ENCODE measurements at places on chromosomes 13 and 19.
A peak's percentile ranks its signal among the peaks of the same experiment; 100 is the strongest.

- DNase-seq: no peak
Measured at GRCh38 chr13:63614874-63615612, 2199.4 kb upstream of the PCDH20 start.

DNA sequence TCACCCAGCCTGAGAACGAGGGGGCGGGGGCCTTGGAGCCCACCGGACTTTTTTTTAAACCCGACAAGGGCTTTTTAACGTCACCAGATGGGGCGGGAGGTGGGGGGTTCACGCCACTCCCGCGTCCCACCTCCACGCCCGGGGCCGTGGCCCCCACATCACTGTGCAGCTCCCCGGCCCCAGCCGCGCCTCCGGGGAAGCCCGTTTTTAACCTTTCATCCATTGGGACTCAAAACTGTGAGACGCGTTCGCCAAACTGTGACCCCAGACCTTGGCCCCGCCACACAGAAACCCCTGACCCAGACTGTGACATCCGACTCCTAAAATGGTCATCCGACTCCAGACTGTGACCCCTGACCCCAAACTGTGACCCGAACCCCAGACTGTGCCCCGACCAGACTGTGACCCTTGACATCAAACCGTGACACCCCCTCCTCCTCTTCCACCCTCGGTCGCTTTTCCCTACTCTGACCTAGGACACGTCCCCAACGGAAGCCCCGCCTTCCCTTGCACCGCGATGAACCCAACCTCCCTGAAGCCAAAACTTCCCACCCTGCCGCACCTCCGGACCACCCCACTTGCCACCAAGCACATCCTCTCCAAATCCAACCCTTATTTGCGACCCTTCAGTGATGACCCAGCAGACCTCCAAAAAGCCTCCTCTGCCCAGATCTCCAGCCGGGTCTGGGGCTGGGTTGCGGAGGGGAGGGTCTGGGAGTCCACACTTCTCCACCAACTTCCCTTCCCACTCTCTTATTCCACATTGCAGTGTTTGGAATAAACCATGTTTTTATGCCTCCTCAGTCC is 1.5 kb upstream of the GRWD1 start:
- peak; percentile 68 for DNase-seq

DNA sequence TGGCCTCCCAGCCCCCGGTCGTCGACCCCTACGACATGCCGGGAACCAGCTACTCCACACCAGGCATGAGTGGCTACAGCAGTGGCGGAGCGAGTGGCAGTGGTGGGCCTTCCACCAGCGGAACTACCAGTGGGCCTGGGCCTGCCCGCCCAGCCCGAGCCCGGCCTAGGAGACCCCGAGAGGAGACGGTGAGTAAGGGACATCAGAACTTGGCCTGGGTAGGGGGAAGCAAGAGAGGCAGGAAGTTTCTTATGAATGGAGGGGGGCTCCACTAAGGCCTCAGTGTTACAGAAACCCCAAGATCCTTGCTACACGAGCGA is 2.9 kb downstream of the FOSB start:
- no peak for DNase-seq

- DNase-seq: no peak
Measured at GRCh38 chr19:51799774-51800472, 5.0 kb downstream of the FPR3 start.

DNA sequence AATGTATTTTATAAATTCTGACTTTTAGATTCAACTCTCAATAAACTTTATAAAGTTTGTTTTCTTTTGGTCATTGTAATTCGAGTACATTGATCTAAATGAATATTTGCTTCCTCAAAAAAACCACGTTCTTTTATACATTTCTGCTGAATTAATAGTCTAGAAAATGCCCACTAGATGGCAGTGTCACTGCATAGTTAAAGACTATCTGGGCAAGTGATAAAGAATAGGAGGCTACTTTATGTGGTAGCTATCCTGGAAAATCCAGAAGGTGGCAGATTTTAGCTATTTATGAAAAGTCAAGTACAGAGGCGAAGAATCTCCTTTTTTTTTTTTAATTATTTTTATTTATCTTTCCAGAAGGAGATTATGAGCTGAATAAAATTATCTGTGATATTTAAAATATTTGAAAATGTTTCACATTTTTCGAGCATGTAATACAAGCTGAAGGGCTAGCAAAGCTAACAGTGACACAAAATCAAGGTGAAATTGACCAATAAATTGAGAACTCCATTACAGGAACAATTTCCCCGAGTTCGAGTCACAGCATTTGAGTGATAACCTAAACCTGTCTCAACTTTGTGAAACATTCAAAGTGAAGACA is 221.8 kb downstream of the OLFM4 start:
- DNase-seq: peak; percentile 85

DNA sequence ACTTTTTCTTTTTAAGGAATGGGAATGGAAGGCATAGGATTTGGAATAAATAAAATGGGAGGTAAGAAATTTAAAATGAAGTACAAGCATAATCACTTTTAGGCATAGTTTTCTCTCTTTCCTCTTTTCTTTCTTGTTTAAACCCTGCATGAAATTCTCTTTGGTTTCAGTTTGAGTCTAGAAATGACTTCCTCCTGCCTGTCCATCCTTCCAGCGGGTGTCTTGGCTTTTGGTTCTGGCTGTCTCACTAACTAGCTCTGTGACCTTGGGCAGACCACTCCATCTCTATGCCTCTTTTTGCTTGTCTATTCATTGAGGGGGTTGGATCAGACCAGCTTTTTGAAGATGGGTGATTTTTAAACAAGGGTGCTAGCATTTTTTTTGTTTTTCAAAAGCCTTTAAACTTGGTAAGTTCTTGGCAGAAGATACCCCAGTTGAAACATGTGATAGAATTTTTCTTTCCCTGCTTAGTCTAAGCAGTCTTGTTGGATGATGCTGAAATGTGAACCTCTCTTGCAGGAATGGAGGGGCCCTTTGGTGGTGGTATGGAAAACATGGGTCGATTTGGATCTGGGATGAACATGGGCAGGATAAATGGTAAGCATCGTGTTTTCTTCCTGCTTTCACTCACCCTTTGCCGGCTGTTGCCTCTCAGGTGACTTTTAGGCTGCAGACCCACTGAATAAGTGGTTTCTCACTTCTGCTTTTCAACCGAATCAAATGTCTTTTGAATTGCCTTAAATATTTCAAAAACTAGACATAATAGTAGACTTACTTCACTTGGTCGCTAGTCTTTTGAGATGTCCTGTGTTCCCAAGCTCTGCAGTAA is 28.6 kb downstream of the PRAM1 start:
- no peak for DNase-seq

GRCh38 chr19:6020166-6020882 is 42.4 kb upstream of the RANBP3 start:
- DNase-seq: peak; percentile 92

DNA sequence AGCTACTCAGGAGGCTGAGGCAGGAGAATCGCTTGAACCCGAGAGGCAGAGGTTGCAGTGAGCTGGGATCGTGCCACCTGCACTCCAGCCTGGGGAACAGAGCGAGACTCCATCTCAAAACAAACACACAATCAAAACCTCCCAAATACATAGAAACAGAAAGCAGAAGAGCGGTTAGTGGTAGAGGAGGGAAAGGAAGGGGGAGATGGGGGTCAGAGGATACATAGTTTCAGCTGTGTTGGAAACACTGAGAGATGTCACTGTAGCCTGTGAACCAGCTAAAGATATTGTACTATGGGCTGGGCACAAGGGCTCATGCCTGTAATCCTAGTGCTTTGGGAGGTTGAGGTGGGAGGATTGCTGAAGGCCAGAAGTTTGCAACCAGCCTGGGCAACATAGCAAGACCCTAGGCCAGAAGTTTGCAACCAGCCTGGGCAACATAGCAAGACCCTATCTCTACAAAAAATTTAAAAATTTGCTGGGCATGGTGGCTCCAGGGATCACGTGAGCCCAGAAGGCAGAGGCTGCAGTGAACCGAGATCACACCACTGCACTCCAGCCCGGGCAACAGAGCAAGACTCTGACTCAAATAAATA is 49.9 kb downstream of the GNG7 start:
- DNase-seq: no peak

- peak; percentile 43 for DNase-seq
Measured at GRCh38 chr19:41330481-41330880, 20.5 kb downstream of the CCDC97 start.

DNA sequence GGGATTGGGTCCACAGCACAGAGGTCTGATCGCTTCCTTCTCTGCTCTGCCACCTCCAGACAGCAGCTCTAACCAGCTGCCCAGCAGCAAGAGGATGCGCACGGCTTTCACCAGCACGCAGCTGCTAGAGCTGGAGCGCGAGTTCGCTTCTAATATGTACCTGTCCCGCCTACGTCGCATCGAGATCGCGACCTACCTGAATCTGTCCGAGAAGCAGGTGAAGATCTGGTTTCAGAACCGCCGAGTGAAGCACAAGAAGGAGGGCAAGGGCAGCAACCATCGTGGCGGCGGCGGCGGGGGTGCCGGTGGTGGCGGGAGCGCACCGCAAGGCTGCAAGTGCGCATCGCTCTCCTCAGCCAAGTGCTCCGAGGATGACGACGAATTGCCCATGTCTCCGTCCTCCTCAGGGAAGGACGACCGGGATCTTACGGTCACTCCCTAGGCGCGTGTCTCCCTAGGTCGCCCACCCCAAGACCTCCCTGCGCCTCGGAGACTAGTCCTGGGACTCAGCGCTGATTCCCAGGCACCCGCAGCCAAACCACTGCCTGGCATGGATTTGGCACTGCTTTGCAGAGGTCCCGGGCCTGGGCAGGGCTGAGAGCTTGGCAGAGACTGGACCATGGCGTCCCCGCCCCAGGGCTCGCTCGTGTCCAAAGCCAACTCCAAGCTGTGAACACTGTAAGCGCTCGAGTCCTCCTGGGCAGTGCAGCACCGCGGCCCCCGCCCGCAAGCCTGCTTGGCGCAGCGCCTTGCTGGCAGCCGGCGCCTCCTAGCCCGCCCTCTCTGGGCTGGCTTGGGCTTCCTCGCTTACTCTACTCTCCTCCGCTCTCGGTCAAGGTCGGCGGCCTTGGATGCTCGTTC is 1.5 kb downstream of the GSX1 start:
- peak; percentile 28 for DNase-seq

DNA sequence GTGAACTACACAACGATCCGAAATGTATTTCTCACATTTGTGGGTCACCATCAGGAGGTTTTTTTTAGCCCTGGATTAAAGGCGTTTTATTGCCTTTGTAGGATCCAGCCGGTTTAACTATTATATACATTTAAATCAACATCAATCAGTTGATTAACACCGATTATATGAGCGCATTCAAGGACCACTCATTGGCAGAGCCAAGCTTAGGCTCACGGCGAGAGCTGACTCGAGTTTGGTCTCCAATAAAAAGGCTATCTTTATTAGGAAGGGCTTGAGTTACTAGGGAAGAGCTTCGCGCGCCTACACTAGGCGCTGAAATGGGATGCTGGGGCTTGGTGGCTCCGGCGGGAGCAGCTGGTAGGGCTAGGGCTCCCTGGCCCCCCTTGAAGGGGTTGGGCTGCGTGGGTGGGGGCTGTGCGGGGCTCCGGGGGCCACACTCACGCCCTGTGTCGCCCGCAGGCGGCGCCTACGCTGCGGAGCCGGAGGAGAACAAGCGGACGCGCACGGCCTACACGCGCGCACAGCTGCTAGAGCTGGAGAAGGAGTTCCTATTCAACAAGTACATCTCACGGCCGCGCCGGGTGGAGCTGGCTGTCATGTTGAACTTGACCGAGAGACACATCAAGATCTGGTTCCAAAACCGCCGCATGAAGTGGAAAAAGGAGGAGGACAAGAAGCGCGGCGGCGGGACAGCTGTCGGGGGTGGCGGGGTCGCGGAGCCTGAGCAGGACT is 4.2 kb downstream of the PDX1 start:
- no peak for DNase-seq

DNA sequence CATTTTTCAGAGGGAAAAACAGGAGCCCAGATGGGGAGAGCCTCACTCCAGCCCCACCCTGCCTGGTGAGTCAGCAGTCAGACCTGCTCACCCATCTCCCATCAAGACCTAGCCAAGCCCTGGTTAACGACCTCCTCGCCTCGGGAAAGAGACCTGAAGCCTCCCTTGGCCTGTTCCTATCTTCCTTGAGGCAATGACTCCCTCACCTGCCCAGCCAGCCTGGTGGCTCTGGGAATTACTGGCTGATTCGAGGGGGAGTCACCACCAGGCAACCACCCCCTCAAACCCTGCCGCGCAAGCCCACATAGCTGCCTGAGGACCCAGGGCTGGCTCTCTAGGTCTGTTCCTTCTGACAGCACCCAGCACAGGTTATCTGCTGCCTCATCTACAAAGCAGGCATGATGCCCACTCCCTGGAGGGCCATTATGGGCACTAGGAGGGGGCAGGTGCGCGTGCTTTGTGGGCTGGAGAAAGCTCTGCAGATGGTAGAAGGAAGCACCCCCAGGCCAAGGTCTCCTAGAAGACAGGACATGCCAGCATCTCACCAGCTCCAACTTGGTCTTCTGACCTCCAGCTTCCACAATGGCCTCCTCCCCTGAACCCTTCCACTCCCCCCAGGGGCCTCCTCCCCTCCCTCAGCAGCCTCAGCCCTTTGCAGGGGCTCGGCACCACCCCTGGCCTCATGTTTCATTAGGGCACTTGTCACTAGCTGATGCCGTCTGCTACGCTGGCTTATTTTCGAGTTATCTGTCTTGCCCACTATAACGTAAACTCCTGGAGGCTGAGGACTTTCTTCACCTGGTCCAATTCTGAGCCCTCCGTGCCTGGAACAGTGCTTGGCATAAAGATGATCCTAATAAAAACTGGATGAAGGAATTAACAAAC is 10.4 kb downstream of the DEDD2 start:
- no peak for DNase-seq

GRCh38 chr19:10887616-10888367 is 16.4 kb downstream of the CARM1 start:
- DNase-seq: peak; percentile 70

DNA sequence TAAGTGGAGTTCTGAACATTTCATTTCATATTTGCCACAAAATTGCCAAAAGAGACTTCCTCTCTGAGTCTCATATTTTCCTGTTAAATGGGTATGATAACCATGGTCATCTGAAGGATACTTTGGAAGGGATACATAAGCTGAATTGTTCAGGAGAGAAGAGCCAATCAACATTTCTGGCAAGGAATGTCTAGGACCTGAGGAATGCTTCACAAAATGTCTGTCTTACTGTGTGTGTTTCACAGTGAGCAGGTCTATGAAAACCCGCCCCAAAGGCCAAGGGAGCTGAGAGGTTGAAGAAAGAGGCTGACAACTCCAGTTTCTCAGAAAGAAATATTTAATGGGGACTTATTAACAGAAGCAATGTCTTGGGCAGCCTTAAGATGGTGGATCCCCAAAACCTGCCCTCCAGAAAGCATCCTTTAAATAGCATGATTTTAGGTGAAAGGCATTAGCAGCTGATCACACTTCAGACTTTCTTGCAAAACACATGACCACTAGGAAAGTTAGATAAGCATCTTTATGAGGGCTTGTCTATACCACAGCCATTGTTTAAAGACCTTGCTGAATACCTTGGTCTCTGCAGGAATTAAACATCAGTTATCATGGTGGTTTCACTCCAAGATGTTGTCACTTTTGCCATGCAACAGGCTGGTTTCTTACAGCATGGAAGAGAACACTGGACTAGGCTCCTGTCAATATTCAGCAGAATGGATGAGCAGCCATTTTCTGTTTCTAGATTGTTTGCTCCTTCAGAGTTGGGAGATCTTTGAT is 78.9 kb downstream of the TNFSF11 start:
- DNase-seq: no peak

GRCh38 chr13:92487238-92487637 is 739.4 kb upstream of the GPC6 start:
- DNase-seq: peak; percentile 30

- DNase-seq: peak; percentile 97
Measured at GRCh38 chr19:55080121-55080967, 4.7 kb downstream of the EPS8L1 start.
